Frontal cortex (tissue), 4 donors: ENCODE measurements at places on chromosomes 6 and 20. TPM values are rescaled to one million over a fixed set of nuclear protein-coding genes. Genes with fewer than 3 reads are reported as not detected.

ZBTB9 gene
- 9.0 TPM for total RNA-seq

HLA-DOB gene
- total RNA-seq, result not detected

TMEM170B gene
- total RNA-seq, result 51.8 TPM

SIRT5 gene
- 25.3 TPM for total RNA-seq

MDFI gene
- total RNA-seq, result 11.4 TPM

GRIK2 gene
- 130 TPM for total RNA-seq

- no peak for DNase-seq
Observed at GRCh38 chr20:55116598-55116997, 641.2 kb downstream of the DOK5 start.

- DNase-seq, result no peak
Observed at GRCh38 chr6:44327760-44328159, 14.6 kb upstream of the AARS2 start.

GRCh38 chr6:148238713-148239112 is 103.9 kb upstream of the SASH1 start:
- DNase-seq, result no peak

GRCh38 chr20:63119121-63119962 is 96.6 kb downstream of the YTHDF1 start:
- no peak for DNase-seq

DNA sequence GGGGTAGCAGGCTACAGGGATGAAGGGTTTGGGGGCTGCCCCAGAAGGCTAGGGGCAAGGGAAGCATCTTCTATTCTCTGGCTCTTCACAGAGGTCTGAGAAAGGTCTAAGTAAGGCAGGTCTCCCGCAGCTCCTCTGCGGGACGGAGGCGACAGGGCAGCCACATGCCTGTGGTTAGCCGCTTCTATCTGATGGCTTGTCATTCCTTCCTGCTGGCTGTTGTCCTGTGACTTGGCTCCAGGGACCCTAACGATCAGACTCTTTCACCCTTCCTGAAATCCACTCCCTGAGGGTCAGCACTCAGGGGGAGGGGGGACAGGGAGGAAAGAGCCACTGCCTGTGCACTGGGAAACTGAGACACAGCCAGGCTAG is 673 bp downstream of the CST7 start:
- no peak for DNase-seq

DNA sequence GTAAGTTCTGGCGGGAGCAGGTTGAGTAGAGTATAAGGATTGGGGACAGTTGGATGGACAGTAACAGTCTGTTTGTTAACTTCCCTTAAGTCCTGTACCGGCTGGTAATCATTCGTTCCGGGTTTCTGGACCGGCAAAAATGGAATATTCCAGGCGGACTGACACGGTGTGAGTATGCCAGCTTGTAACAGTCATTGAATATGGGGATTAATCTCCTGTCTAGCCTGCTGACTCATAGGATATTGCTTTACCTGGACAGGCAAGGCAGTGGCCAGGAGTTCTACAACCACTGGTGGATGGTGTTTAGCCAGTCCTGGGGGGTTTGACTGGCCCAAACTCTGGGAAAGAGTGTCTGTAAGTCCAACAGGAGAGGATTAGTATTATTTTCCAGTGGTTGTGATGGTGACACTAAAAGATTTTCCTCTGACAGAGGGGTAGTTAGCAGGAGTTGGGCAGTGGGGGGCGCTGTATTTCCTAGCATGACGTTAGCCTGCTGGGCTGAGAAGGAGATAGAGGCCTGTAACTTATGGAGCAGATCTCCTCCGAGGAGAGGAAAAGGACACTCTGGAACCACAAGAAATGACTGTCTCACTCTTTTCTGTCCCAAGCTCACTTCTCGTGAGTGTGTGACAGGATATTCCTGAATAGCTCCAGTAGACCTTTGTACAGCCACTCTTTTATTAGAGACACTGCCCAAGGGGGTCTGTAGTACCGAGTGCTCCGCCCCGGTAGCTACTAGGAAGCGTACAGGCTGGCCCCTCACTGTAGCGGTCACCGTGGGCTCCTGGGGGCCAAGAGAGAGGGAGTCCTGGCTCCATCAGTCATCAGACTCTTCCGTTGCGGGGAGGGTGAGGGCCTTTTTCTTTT is 152.2 kb downstream of the TRIM27 start:
- DNase-seq, result no peak

- DNase-seq, result no peak
Observed at GRCh38 chr6:45920819-45921511, 94.7 kb downstream of the CLIC5 start.

GRCh38 chr6:64831680-64832079 is 875.3 kb downstream of the EYS start:
- no peak for DNase-seq

DNA sequence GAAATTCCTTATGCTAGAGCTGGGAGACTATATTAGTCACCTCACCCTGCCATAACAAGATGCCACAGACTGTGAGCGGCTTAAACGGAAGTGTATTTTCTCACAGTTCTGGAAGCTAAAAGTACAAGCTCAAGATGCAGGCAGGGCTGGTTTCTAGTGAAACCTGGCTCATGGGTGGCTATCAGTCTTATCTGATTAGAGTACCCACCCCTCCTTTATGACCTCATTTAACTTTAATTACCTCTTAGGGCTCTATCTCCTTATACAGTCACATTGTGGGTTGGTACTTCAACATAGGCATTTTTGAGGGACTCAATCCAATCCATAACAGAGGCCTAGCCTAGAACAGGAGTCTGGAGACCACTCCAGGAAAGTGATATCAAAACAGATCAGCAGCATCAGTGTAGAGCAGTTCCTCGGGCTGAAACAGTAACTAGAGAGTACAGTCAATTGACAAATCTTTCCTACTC is 2.3 kb upstream of the SNRNP48 start:
- DNase-seq, result no peak

DNA sequence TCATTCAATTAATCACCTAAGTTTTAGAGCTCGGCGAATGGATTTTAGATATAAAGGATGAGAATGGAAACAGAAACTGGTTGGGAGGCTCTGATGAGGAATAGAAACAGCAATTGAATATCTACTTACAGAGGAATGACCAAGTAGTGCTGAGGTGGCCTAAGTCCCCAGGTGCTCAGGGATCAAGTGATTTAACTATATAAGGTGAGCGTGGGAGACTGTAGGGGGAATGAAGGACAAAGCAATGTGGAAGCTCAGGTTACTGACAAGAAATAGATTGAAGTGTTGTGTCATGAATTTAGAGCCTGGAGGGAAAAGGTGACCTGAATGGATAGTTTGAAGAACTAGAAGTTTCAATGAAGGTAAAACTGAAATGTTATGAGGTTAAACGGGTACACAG is 495.4 kb upstream of the SOX4 start:
- DNase-seq, result no peak

- DNase-seq, result no peak
Observed at GRCh38 chr20:37445041-37445440, 76.0 kb upstream of the NNAT start.

DNA sequence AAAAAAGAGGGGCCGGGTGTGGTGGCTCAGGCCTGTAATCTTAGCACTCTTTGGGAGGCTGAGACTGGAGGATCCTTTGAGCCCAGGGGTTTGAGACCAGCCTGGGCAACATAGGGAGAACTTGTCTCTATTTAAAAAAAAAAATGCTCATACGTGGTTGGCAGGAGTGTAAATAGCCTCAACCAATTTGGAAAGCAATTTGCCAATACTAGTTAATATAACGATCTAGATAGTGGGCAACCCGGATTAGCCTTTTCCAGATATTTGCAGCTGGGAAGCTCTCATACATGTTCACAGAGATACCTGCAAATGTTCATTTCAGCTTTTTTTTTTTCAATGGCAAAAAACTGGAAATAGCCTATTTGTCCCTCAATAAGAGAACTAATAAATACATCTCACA is 39.0 kb upstream of the SLC23A2 start:
- DNase-seq, result no peak

DNA sequence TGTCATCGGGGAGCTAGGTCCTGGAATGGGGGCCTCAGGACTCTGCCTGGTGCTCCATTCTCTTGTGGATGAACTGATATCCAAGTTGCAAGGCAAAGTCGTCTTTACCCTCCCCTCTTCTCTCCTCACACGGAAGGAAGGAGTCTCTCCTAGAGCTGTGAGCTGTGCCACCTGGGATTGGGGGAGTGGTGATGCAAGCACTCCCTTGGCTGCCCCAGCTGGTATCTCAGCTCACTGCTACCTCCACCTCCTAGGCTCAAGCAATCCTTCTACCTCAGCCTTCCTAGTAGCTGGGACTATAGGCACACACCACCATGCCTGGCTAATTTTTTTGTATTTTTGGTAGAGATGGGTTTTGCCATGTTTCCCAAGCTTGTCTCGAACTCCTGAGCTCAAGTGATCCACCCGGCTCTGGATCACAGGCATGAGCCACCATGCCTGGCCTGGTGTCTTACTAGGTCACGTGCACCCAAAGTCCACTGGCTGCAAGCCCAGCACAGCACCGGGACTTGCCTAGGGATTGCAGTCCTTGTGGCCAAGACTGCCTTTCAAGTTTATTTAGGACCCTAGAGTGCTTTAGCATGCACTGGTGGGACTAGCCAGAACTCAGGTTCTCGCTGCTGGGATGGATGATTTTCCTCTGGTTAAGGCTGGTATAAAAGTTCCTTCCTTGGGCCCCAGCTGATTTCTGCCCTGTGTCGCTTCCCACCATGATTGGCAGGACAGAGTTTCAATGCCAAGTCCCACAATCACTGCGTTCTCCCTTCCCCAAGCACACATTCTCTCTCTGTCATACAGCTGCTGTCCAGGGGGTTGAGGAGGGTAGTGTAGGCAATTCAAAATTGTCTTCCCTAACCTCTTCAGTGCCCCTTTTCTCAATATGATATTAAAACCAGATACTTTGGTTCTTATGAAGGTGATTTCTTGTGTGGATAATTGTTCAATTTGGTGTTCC is 33.5 kb downstream of the SMAP1 start:
- DNase-seq, result no peak

DNA sequence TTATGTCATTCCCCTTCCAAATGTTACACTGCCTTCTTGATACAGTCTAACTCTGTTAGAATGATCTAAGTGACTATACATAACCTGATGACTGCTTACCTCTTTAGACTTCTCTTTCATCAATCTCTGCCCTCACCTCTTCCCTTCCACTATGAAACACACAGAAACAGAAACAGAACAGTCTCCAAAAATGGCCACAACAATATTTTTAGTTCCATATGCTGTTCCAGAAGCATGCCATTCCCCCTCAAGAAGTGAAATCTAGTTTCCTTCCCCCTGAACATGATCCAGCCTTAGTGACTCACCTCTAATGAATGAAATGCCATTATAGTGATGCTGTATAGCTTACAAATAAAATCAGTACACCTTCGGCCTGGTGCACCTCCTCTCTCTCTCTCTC is 229.3 kb upstream of the TENT5A start:
- no peak for DNase-seq
